ENCODE measurements at places on chromosomes 1 and 21.

GRCh38 chr1:167298325-167298724 lies 77.6 kb downstream of the POU2F1 start:
- DNase-seq: no peak

- no peak for DNase-seq
These were observed 195.7 kb downstream of the MIS18A start for GRCh38 chr21:32083197-32083596.

GRCh38 chr1:156582388-156583017 lies 3.0 kb downstream of the TTC24 start:
- DNase-seq: no peak

DNA sequence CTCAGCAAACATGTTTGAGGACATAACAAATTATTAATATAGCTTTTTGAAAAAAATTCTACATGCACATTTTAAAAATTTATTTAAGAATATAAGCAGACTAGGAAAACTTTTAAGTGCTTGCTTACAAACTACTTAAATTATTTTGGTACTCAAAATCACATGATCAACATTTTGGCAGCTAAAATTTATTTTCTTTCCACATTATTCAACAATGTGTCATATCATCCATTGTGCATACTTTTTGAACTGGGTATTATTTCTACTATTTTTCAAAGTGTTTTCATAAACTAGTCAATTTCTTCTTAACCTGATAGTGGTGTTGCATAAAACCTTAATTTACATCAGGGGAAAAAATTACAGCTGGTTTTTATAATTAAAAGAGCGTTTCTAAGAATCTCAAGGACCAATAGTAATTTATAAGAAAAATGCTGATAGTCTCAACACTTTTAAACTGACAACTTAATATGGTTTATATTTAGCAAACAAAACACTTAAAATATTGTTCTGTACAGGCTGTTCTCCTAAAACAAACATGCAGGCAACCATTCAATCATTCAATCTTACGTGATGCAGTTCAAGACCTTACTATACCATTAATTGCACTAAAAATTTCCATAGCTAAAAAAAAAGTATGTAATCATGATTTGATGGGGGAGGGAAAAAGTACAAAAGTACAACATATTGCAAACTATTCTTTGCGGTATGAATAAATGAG lies 105.0 kb downstream of the GPATCH2 start:
- no peak for DNase-seq

DNA sequence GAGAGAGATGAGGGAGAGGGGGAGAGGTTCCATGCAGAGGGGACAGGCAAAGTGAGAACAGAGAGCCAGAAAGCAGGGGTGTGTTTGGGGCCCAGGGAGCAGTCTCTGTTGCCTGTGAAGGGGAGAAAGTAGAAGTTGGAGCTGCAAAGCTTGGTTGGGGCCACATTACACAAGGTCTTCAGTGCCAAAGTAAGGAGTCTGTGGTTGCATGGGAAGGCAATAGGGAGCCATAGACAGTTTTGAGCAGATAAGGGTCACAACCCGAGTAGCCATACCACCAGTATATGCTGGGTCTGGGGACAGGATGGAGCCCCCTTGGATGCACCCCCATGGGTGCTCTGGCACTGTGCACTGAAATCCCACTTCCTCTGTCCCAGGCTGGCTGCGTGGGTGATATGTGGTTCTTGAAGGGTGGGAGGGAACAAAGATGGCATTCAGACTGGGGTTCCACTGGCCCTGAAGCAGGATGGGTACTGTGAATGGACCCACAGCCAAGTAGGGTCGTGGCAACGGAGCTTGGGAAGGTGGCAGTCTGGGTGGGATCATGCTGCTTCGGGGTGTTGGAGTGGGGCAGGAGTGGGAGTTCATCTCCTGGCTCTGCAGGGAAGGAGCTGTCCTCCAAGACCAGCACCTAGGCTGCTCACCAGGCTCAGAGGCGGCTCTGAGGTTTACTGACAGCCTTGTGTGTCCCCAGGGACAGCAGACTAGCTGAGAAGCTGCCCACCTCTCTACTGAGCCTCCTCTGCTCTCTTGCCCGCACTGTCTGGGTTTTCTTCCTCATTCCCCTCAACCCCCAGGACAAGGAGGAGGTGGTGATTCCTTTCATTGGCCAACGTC lies 12.1 kb downstream of the DRAXIN start:
- DNase-seq: no peak
